ENCODE measurements at places on chromosomes 7 and 10. TPM values are rescaled to one million over a fixed set of nuclear protein-coding genes. Genes with fewer than 3 reads are reported as not detected.

Gene SEC23IP
- polyA plus RNA-seq: 35.3 TPM

- DNase-seq: no peak
These were observed 9.3 kb downstream of the LZTS2 start for GRCh38 chr10:101008823-101009423.

GRCh38 chr10:36455526-36456133 lies 669.8 kb upstream of the ANKRD30A start:
- DNase-seq: no peak

GRCh38 chr10:59625721-59626522 lies 83.7 kb downstream of the SLC16A9 start:
- DNase-seq: peak; percentile 94

Gene PLCE1
- 20.0 TPM for polyA plus RNA-seq

Gene GRM3
- polyA plus RNA-seq: 27.2 TPM

GRCh38 chr10:7756360-7756992 lies 31.3 kb downstream of the KIN start:
- no peak for DNase-seq

Gene GCC1
- polyA plus RNA-seq: 12.0 TPM

DNA sequence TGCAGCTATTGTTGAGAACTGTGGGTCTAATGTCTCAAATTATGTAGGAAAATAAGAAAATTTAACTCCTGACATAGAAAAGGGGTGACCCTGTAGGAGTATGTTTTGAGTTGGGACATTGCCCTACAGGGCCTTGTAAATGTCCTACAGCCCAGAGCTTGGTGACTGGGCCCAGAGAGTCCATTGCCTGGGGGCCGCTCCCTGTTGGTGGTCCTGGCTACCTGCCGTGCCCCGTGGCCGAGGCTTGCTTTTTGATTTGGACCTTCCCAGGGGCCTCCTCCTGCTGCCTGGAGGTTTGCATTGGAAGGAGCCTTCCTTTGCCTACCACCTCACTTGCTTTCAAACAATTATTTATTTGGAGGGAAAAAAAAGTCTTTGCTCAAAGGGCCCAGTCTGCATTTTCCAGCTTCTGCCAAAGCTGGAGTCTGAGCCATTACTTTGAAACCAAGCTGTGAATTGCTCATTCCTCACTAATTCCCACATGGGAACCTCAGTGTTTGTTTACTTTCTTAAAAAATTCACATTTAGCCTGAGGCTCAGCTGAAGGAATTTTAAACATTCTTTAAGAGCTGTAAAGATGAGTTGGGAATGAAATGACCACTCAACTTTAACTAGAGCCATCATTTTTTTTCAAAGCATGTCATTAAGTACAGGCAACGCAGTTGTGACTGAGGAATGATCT lies 355.0 kb downstream of the GLRX3 start:
- no peak for DNase-seq

Gene ATRNL1
- polyA plus RNA-seq: 16.8 TPM

- no peak for DNase-seq
These were observed 29.7 kb upstream of the ZNRF2 start for GRCh38 chr7:30254717-30255063.

DNA sequence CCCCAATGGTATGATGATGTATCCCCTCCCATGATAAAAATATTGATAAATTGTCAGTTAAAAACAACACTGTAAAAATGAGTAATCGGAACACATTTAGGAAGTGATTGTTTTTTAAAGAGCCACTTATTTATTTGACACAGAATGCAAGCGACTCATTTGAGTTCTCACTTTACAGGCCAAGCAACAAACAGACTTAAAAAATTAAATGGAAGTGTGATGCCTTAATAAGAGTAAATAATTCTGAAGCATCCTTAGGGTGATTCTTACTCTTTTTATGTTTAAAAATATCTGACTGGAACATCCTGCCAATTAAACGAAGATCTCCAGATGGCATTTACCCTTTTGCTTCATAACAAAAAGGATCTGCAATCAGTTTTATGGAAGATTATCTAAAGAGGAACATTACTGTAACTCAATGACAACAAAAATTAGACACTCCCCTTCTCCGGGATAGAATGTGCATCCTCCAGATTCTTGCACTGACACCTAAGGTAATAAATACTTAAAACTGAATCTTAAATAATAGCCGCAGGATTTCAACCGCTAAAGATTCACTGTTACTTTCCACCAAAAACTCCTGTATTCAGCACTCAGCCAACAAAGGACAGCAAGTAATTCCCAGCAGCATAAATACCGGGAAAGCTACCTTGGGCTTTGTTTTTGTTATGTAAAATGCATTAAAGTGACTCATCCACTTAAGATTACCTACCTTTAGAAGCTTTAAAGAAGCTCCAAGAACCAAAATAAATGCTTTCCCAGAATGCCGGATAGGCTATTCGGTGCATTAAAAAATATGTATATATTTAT lies 1.7 kb downstream of the CACNA2D1 start:
- DNase-seq: peak; percentile 49

- DNase-seq: no peak
These were observed 88.7 kb upstream of the ZNF438 start for GRCh38 chr10:31120392-31120791.

Gene TMEM72
- polyA plus RNA-seq: 0.33 TPM

GRCh38 chr10:119644994-119645393 lies 6.2 kb upstream of the BAG3 start:
- DNase-seq: no peak

- no peak for DNase-seq
These were observed 12.9 kb downstream of the HSPB1 start for GRCh38 chr7:76315364-76315763.

DNA sequence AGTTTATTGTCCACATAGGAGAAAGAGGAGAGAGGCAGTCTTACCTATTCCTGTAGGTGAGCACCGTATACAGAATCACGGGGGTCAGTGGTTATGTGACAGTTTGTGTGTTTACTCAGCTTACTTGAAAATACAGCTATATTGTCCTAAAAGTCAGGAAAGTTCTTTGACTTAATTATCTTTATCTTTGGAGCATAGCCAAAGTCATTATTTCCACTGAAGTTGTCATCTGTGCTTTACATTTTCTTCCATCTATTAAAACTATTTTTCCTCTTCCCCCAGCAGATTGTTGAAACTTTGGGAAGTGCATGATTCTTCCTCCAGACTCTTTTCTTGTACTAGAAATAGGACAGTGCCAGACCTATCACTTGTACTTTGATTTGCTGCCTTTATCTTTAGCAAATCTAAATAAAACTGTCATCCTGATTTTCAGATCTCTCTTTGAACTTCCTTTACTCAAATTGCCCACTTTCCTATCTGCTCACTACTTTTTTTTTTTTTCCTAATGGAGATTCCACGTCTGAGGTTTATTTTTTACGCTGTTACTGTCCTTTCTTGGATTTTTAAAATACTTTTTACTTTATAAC lies 58.3 kb downstream of the TAF3 start:
- DNase-seq: no peak
